ENCODE measurements at places on chromosomes 6 and 20. TPM values are rescaled to one million over a fixed set of nuclear protein-coding genes. Genes with fewer than 3 reads are reported as not detected.

The NKX2-4 gene
- total RNA-seq = not detected

The SLC17A2 gene
- not detected for total RNA-seq

The ERVFRD-1 gene
- total RNA-seq = not detected

The POLR1H gene
- 55.0 TPM for total RNA-seq

- no peaks in the 10 kb centered on the region for H3K4me1 ChIP-seq
- DNase-seq = no peak
- H3K36me3 ChIP-seq = no peaks in the 10 kb centered on the region
- H3K27ac ChIP-seq = no peak overlapping the region
These were observed 41.9 kb upstream of the ERVFRD-1 start for GRCh38 chr6:11153447-11153846.

DNA sequence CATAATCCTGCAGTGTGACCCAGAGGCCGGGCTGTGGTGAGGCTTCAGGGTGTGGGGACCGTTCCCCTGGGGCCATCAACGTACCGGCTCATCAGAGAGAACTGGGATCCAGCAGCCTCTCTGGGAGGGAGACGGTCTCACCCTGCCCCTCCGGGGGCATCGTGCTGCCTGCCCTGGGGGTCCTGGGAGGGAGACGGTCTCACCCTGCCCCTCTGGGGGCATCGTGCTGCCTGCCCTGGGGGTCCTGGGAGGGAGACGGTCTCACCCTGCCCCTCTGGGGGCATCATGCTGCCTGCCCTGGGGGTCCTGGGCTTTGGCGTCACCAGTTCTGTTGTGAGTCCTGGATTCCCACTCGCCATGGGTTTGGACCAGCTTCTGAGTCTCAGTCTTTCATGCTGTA, 17.1 kb downstream of the SMOC2 start:
- no peaks in the 10 kb centered on the region for H3K27me3 ChIP-seq
- H3K27ac ChIP-seq = no peak overlapping the region
- H3K36me3 ChIP-seq = no peaks in the 10 kb centered on the region
- no peak for DNase-seq

DNA sequence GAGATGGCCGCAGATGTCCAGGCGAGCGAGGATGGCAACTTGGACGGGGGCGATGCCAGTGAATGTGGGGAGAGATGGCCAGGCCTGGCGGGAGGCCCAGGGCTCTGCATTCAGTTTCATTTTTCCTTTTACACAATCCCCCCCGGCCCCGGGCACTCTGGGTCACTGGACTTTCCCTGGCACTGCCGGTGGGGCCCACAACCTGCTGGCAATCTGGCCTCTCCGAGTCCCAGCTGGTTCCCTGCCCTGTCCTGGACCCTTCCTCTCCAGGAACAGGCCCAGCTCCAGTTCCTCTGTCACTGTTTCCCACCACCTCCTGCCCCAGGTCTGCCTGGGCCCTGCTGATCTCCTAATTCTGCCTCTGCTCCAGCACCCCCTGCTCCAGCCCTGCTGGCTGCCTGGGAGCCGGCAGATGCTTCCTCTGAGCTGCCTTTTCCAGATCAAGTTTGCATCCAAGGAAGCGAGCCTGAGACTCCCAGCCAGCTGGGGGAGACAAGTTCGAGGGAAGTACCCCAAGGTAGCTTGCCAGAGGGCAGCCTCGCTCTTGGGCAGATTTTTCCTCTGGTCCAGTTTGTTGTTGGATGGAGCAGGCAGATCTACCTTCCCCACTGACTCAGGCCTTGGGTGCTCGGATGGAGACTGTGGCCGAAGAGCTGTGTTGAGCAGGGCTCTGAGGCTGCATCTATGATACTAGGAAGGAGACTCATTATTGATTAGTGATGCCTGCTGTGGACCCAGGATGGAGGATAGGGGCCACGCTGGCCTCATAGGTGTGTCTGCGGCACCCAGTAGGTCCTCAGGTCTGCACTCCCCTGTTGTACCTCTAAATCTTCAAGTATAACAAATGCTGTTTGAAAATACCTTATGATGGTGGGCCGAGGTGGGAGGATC, 83.2 kb downstream of the CEBPB start:
- DNase-seq = no peak
- H3K27ac ChIP-seq = no peak overlapping the region
- no peaks in the 10 kb centered on the region for H3K4me1 ChIP-seq
- no peaks in the 10 kb centered on the region for H3K36me3 ChIP-seq
- no peak overlapping the region for H3K4me3 ChIP-seq

DNA sequence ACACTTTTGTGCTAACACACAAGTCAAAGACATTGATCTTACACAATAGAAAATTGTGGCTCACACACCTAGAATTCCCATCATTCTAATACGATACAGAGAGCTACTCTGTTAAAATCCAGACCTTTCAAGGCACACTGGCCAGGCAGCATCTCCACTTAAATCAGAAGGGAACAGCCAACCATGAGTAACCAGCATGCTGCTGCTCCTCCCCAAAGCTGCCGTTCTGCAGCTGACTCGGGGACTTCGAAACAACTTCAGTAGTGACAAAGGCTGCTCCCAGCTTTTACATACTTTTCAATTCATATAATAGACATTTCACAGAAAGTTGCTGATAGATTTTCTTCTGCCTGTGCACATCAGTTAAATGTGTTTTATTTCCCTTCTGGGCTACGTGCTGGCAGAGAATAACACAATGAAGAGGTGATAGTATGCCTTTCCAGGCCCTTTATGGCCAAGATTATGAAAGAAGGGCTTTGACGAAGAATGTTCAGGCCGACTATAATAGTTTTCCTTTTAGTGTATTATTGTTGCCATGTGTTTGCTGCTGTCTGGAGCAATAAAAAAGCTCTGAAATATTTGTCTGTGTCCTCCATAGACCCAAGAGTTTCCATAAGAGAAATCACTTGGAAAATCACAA, 159.0 kb downstream of the GMDS start:
- no peaks in the 10 kb centered on the region for H3K4me1 ChIP-seq
- H3K27me3 ChIP-seq = no peaks in the 10 kb centered on the region
- no peak for DNase-seq
- H3K36me3 ChIP-seq = no peaks in the 10 kb centered on the region

DNA sequence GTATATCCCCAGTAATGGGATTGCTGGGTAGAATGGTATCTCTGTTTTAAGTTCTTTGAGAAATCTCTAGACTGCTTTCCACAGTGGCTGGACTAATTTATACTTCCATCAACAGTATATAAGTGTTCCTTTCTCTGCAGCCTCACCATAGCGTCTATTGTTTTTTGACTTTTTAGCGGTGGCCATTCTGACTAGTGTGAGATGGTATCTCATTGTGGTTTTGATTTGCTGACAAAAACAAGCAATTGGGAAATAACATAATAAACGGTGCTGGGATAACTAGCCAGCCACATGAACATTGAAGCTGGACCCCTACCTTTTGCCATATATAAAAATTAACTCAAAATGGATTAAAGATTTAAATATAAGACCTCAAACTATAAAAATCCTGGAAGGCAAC, 14.2 kb downstream of the OR2A4 start:
- DNase-seq = no peak
- H3K36me3 ChIP-seq = no peaks in the 10 kb centered on the region
- H3K27ac ChIP-seq = no peak overlapping the region
- no peaks in the 10 kb centered on the region for H3K4me1 ChIP-seq
- H3K4me3 ChIP-seq = no peak overlapping the region
- H3K27me3 ChIP-seq = no peaks in the 10 kb centered on the region

All from CD8-positive, alpha-beta memory T cell (primary cell).